ENCODE measurements at places on chromosomes 3 and 15.

DNA sequence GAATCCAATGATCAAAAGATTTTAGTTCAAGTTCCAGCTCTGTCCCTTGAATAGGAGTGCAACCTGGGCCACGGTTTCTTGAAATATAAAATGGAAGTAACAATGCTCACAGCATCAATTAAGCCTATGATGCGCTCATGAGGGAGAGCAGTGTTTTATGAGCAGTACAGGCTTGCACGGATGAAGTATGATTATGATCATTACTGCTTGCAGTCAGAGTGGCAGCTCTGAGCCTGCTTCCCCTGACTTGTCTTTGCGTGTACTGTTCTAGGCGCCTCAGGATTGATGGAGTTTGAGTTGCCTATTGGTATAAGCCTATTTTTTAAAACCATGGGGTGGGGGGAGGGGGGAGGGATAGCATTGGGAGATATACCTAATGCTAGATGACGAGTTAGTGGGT is 37.0 kb downstream of the ITGB5 start:
- DNase-seq: no peak

DNA sequence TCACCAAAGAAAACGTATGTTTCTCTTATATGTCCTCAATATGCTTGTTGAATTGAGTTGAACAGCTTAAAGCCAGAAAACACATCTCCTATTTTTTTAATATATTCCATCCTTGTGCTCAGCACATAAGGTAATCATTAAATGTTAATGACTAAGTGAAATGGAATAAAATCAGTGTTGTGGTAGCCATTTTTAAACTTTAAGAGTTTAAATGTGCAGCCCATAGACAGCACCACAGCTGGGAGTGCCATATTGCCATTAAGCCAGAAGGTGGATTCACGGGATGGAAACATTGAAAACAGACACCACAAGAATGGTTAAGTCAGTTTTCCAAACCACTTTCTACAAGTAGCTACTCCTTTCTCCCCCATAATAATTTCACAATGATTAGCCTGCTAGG is 76.8 kb upstream of the C15orf61 start:
- no peak for DNase-seq

GRCh38 chr15:38252481-38253350 is at the start of gene SPRED1:
TSS of gene SPRED1 (plus strand) at chr15:38252836. CDS start at chr15:38253186, 350 bp downstream.
- no peak for DNase-seq

- DNase-seq: no peak
Measured at GRCh38 chr3:128379367-128380160, 87.1 kb downstream of the DNAJB8 start.

DNA sequence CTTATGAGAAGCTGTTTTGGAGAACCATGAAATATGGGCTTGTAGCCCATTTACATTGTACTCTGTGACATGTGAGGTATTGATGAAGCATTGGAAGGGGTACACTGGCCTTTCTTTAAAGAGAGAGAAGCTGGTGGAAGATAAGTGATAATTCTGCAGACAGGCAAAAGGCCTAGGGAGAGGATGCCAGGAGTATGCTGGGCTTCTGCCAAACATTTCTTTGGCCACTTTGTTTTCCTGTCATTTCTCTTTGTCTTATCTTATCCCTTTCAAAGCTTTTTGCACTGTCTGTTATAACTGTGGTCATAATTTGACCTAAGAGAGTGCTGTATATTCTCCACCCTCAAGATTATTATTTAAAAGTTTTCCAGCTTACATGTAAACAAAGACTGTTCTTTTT is 109.6 kb upstream of the SEMA6D start:
- no peak for DNase-seq

- no peak for DNase-seq
Measured at GRCh38 chr3:69791919-69792399, 52.7 kb downstream of the MITF start.

All from T-helper 1 cell (primary cell).